ENCODE measurements at places on chromosomes 2 and 18.

DNA sequence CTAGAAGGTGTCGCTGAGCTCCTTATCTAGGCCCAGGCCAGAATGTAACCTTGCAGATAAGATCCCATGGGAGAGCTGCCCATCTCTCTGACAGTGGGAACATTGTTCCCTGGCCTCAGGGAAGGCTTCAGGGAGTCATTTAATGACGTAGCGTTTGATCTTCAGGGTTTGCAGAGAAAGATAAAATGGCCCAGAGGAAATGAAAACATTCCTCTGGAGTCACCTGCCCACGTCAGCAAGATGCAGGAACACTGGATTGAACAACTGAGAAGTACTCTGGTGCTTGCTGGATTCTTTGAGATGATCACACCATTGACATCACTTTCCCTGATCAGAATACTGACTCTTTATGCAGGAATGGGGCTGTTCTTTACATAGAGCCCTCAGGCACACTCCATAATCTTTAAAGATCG lies 51.6 kb downstream of the MAPK4 start:
- DNase-seq: no peak

DNA sequence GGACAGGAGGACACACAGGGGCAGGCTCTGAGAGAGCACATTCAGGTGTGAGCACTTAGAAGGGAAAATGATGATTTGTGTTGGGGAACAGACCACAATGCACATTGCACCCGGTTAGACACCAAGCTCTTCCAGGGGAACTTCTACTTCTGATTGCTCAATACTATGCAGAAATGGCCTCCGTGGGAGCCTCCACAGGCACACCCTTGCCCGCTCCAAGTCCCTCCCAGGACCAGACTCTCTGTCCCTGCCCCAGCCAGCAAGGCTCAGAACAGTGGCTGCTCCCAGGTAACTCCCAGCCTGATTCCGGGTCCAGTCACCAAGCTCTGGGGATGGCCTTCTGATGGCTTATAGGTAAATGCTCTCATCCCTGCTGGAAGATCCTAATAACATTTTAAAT lies 56.2 kb downstream of the BCL2L11 start:
- no peak for DNase-seq

DNA sequence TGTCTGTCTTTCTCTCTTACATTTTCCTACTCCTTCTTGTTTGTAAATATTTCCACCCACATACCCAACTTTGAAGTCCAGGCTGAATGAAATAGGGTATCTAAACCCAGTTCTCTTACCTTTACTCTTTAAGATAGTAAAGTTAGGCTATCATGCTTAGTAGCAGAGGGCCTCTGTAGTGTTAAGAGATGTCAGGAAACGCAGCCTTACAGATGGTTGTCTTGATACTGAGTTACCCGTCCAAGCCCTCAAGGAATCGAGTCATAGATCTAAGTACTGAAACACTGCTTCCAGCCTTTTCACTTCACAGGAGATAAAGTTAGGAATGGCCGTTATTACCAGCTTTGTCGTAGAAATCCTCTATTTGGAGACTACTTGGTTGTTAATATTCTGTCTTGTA lies 24.3 kb downstream of the MRPS9 start:
- DNase-seq: no peak

GRCh38 chr18:48027401-48027963 lies 97.0 kb upstream of the SMAD2 start:
- no peak for DNase-seq

DNA sequence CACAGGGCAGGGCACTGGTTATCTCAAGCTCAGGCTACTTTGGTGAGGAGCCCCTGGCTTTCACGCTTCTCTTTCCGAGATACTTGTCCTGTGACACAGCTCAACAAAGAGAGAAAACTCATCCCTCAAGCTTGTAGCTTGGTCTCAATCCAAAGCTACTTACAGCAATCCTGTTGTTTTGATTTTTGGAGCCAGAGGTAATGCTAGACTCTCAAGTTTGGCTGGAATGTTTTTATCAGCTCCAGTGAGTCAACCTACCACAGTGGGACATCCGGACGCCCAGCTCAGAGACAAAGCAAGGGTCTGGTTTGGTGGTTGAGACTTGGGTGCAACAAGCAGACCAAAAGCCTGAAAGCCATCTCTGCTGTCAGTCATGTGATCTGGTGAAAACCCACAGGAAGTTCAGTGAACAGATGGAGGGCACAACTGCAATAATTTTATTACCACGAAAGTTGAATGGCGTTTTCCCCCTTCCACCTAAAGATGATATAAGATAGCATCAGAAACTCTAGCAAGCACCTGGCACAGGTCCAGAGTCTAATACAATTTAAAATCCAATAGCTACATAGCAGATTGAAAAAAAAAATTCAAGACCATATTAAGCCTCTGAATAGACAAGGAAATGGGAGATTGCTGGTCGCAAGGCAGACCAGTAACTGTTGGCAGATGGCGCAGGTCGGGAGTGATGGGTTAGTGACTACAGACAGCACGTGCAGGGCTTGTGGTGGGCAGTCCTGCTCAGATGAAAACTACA lies 102.3 kb upstream of the SMAD7 start:
- DNase-seq: no peak

GRCh38 chr2:62149708-62150107 lies 46.2 kb upstream of the B3GNT2 start:
- DNase-seq: no peak

DNA sequence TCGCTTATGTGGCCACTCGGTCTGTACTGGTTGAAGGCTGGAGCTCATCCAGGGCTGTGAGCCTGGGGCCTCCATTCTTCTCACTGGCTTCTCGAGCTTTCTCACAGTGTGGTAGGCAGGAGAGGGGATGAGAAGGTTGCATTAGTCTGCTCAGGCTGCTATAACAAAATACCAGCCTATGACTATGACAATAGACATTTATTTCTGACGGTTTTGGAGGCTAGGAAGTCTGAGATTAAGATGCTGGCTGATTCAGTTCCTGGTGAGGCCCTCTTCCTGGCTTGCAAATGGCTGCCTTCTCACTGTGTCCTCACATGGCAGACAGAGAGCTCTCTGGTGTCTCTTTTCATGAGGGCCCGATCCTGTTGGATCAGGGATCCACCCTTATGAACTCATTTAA lies 6.2 kb upstream of the STK25 start:
- DNase-seq: no peak

DNA sequence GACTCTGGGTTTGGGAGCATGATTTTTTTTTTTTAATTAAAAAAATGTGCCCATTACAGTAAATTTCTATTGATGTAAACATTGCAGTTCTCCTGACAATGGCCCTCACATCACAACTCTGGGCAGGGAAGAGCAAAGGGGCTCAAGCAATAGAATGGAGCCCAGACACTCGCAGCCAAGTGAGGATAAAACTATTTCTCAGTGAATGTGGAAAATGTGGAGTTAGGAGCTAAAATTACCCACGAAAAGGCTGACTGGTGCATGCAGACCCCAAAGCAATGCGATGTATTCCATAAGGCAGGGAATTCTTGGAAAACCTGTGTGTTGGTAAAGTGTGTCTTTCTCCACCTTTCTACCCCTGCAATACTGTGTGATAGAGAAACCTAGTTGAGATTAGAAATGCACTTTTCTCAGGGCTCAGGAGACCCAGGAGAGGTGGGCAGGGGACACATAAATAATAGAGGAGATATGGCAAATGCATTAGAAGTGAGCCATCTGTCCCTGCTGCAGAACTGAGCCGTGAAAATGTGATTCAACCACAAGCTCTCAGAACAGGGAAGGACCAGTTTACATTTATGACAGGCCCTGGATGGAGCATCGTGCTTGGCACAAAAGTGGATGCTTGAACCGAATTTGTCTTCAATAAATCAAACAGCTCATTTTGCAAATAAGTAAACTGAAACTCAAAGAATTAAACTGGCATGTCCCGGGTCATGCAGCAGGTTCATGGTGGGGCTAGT lies 100.1 kb downstream of the MYCN start:
- DNase-seq: no peak

DNA sequence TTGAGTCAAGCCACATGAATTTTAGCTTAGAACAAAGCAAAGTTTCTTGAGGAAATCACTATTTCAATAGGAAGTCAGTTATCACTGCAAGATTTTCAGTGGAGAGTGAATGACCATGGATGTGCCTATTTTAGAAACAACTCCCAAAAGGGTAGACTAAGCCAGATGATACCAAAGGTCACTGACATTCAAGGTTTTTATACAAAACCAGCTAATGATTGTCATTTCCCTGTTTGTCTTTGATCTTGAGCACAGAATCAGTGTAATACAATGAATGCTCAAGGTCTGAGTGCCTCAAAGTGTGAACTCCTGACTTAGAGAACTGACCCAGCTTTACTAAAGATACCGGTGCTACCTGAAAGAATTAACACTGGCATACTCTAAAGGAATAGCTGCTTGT lies 60.5 kb downstream of the CDH2 start:
- no peak for DNase-seq

DNA sequence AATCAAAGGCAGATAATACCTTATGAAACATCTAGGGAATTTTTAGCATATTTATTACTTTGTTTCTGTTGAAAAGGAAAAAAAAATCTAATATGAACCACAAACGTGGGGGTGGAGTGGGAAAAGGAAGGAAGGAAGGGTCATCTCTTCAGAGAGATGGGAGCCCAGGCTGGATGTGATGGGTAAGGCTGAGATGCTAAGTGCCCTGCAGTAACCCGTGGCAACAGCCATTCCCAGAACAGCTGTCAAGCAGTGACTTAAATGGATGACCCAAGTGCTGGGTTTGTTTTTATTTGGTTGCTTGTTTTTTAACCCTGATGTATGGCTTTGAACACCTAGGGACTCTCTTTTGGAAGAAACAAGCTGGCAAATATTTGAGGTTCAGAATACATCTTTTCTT lies 50.7 kb upstream of the KLF7 start:
- no peak for DNase-seq

- DNase-seq: no peak
These were observed 36.7 kb upstream of the CDC42EP3 start for GRCh38 chr2:37708146-37708545.

- no peak for DNase-seq
These were observed 121.5 kb downstream of the GCA start for GRCh38 chr2:162465430-162465829.

Data from GM12864 (cell line).